ENCODE measurements at places on chromosomes 7 and 10.

- no peak for DNase-seq
Measured at GRCh38 chr7:23285657-23286646, 13.2 kb upstream of the MALSU1 start.

DNA sequence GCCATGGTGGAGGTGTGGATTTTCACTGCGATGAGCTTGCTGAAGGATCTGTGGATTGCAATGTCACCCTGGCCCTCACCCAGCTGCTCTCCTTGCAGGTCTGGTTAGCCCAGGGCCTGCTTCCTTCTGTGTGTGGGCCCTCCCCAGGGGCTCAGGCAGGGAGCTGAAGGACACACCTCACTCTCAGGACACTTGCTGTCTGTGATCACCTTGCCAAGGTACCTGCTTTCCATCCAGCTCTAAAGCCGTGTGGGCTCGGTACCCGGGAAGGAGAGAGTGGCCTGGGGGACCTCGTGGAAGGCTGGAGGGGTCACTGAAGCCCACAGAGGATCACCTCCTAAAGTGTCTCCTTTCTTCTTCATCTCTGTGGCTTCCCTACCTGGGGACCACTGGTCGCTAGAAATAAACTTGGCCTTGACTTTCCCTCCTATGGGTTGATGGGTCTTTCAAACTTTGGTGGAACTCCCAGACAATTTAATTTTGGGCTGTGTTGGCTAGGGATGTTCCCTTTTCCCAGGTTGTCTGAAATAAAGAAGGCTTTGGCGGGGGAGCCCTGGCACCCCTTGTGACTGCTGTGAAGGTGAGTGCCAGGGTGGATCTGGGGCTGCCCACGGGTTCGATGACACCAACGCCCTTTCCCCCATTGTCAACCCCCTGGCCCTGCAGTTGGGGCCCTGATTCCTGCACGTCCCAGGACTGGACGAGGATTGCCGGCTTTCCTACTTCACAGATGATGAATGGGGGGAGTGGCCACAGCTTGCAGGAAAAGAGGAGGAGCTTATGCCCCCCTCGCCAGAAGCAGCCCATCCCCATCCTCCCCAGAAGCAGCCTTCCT, 331.0 kb downstream of the ADARB2 start:
- DNase-seq, result no peak

DNA sequence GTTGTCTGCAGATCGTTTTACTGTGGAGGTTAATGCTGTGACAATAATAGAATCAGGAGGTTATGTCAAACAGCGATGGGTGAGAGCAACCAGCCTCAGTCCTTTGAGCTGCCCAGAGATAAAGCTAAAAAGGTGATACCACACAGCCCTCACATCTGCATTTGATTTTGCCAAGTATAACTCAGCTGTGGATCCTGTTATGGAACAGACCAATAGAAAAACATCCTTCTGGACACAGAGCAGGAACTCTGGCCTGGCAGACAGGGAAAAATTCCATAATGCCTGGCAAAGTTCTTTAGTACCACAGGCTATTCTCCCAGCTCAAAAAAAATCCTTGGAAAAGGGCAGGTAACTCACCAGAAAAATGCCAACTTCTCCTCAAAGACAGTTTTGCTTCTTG, 87.1 kb upstream of the PDLIM1 start:
- no peak for DNase-seq

DNA sequence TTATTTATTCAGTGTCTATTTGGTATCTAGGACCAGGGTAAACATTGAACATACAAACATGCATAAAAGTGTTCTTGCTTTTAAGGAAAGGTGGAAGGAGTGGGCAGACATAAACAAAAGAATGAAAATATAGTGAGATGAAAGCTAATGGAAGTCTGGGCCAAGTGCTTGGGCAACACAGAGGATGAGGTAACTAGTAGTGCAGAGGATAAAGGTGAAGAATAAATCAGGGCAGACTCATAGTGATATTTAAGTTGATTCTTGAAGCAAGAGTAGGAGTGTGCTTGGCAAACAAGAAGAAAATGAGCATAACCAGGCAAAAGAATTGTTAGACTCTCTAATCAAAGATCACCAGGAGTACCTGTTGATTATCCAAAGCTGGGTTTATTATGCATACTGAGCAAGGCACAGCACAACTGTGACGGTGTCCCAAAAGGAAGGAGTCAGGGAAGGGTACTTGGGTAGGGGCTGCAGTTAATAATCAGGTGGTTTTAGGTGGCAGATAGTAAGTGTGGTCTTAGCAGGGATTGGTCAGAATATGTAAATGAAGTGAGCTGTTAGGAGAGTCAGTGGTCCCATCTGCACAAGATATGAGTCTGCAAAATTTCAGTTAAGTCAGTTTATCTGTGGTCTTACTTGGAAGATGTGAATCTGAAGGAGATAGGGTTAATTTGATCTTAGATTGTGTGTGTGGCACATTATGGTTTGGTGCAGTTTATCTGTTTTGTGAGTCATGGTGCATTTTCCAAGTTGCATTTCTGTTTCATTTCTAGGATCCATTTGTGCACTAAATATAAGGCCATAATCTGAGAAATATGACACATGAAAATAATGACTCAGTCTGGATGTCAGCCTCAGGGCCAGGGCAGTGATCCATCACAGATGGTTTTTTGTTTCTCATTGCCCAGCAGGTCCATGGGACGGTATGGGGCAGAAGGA, 30.6 kb upstream of the TAX1BP1 start:
- DNase-seq, result no peak

All from CD4-positive, alpha-beta T cell treated with Interleukin-15 for 4 hours (primary cell).